ENCODE measurements at places on chromosomes 7 and 10.

- DNase-seq, result no peak
Observed at GRCh38 chr7:33563651-33564050, 341.7 kb upstream of the BMPER start.

GRCh38 chr10:91104193-91105041 is 116.0 kb upstream of the PCGF5 start:
- DNase-seq, result no peak

DNA sequence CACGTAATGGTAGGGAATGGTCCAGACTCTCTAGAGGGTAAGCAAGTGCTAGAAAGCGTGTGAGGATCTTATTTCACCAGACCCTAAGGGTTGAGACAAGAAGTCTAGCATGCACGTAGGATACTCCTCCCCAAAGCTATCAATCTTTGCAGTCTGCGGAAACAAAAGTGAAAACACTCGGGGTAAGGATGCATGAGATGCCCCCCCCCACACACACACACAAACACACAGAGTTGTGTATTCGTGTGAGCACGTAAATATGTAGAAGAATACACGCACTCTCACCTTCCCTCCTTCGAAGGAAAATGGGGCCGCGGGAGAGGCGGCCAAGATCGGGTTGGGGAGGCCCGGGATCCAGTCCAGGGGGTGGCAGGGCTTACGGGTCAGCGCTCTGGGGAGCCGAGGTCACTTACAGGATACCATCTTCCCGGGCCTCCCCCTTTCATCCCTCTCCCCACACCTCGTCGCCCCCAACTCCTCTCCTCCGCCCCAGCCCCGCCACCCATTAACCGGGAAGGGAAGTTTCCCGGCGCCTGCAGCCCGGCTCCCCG is 455 bp downstream of the CUL2 start:
- DNase-seq, result no peak

DNA sequence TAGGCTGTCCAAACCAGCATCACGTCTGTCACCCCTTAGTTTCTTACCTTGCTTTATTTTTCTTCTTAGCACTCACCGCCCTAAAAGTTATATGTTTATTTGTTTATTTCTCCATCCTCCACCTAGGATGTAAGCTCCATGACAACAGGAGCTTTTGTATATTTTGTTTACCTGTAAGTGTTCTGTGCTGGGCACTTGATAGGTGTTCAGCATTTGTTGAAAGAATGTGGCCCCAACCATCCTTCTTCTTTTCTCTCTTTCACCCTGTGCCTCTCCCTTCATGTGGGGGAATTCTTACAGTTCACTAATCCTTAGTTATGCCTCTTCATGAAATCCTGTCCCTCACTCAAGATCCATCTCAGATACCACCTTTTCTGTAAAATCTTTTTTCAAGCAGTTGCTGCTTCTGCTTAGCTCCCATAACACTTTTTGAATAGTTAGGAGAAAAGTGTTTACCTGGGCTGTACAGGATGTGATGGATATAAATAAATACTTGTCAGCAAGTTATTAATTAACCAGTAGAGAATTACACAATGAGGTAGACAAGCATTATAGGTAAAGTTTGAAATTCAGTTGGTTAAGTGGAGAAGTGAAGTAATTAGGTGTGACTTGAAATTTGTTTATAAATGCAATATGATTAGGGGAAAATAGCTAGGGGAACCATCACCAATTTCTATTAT is 9.7 kb downstream of the AHR start:
- no peak for DNase-seq

- no peak for DNase-seq
Observed at GRCh38 chr7:129282865-129283264, 58.0 kb downstream of the AHCYL2 start.

DNA sequence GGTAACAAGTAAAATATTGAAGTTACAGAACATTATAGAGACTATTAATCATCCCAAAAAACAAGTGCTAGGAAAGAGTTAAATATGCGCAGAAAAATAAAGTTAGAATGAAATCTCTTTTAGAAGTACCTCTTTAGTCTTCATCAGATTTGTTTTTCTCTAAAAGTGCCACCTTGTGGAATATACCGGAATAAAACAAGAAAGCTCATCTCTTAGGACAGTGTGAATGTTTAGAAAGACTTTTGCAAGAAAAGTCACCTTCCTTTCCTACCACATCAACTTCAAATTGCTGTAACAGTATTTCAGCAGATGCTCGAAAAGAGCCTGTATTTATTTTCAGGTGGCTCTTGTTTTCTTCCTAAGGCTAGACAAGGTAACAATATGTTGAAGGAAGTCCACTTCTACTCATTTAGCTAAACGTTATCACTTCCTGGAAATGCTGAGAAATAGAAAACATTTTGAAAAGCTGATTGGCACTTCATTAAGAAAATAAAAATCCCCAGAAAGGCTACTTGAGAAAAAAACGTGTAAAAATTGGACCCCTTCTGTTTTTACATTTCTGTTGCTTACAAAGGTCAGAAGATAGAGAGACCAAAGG is 19.8 kb upstream of the FAM133B start:
- no peak for DNase-seq

GRCh38 chr7:111827863-111828504 is 265.7 kb upstream of the IMMP2L start:
- DNase-seq, result no peak

DNA sequence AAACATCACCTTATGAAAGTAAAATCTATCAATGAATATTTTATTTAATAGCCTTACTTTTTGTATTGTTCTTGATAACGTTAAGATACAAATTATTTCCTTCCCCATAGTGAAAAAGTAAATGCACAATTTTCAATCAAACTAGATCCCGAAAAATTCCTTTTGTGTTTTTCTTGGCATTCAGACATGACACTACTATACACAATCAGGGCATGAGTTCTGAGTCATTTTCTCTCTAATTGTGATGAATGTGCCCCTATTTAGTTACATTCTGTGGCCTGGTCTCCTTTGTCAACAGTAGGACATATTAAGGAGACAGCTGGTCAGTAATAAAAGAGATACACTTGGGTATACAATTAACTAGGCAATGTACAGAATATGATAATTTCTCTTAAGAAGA is 19.8 kb downstream of the COL1A2 start:
- DNase-seq, result no peak

DNA sequence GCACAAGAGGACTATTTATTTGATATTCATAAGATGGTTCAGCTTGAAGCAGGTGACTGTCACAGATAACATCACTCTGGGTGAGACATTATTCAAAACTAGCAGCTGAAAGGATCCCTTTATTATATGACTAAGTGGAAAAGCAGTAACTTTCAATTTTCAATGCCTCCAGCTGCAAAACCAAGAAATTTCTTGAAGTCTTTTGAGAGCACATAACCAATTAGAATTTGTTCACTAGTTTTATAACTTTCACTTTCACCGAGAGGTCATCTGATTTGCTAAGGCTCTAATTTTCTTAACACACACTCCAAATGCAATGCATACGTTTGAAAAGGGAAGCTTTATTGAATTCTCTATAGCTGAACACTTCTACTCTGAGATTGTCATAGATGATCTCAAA is 88.6 kb upstream of the KLF14 start:
- DNase-seq, result no peak

DNA sequence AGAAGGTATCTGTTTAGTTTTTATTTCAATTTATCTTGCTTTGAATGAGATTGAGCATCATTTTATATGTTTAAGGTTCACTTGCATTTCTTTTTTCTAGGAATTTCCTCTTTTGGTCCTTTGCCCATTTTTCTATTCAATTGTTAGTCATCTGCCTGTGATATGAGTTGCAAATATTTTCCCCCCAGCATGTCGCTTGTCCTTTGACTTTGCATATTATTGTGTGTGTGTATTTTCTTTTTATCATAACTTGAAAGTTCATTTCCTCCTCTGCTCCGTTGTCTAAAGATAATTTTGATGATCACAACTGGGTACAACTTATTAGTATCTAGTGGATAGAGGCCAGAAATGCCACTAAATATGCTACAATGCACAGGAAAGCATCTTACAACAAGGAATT is 132.7 kb upstream of the MDFIC start:
- DNase-seq, result no peak

DNA sequence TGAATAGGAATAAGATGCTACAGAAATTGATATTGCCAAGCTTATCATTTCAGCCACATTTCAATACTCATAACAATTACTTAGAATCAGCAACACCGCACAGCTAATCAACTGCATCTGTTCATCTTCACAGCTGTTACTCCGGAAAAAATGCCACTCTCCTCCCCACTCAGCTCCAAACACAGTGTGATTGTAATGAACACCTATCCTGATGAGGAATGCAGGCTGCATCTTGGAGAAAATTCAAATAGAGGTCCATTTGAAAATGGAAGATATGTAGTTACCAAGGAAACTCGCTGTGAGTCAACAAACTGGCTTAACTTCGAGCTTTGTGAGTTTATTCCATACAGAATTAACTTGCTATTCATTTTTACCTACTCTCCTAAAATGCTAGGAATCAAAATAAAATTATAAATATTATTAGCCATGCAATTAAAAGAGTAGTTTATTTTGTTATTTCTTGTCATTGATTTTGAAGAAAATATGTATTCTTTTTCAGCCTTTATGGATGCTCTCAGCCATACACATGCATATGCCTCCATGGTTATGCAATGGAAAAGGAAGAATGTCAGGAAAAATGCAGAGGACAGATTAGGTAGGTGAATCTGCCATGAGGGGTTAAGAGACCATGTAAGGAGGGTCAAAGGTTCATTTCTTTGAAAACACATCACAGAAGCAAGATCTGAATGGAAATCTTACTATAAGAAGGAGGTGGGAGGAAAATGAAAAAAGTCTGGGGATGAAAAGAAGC is 267.2 kb downstream of the POM121L12 start:
- no peak for DNase-seq

DNA sequence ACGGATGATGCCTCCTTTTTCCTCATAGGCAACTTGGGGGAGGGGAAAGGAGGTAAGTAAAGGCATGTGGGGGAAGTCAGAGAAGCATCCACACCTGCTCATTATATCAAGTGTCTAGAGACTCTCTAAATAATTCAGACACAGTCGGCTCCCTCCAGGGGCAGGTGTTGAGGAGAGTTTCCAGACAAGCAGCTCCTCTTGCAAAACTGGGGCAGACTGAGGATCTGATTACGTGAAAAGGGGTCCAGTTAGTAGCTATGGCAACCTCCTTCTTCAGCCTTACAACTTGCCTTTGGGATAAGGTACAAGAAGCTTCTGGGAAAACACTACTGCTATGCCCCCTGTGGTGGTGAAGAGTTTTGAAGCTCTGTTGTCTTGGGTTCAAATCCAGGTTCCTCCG is 39.0 kb upstream of the SORBS1 start:
- DNase-seq, result no peak

- DNase-seq, result no peak
Observed at GRCh38 chr10:100693821-100694220, 51.6 kb upstream of the PAX2 start.

DNA sequence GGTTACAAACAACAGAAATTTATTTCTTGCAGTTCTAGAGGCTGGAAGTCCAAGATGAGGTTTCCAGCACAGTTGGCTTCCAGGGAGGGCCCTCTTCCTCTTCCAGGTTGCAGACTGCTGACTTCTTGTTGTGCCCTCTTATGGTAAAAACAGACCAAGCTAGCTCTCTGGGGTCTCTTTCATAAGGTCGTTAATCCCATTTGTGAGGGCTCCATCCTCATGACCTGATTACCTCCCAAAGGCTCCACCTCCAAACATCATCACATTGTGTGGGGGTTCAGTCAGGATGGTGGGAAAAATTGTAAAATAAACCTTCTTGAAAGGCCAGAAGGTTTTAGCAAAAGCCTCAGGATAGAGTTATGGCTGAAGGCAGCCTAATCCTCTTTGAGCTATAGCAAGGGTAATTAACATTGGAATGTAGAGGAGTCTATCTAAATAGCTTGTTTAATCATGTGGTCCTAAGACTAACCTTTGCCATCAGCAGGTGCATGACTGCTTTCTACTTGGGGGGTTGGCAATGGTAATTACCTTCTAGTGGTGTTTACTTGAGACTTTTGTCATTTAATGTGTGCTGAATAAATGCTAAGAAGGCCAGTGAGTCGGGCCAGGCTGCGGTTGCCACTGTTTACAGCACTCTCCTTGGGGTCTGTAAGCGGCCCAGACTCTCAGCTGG is 80.8 kb downstream of the PPP1R17 start:
- no peak for DNase-seq

DNA sequence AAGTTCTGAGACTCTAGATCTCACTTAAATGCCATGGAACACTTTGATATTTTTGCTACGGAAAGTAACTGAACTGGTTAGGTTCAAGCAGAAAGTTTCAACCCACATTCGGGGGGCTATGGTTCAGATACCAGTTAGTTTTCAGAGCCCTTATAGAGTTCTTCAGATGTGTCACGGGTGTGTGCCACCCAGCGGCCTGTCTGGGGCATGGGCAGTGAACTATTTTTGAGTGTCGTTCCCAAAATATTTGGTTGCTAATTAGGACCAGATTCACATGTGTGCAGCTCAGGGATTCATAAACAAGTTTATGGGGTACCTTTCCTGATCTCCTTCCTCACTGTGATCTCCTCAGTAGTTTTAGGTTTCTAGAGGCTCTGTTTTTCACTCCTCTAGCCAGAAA is 271.9 kb downstream of the C7orf25 start:
- no peak for DNase-seq

- DNase-seq, result no peak
Observed at GRCh38 chr10:124977648-124978375, 35.9 kb downstream of the ZRANB1 start.

GRCh38 chr10:44011603-44011981 is 362.9 kb upstream of the ZNF32 start:
- DNase-seq, result no peak

- no peak for DNase-seq
Observed at GRCh38 chr10:44520651-44521050, 135.8 kb upstream of the CXCL12 start.

DNA sequence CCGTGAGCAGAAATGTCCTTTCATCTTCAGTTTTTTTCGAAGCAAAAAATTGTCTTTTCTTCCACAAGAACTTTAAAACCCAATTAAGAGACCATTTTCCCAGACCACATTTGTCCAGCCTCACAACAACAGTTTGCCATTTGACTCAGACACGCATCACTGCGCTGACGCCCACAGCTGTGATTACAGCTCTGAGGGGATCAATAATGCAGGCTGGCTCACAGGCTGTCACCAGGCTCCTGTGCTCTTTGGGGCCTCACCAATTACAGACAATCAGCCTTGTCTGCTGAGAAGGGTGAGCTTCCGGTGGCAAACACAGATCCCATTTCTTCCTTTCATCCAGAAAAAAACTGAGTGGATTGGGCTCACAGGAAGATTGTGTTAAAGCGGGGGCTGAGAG is 33.3 kb downstream of the DDC start:
- DNase-seq, result no peak

- DNase-seq, result no peak
Observed at GRCh38 chr7:155729847-155730246, 82.4 kb downstream of the SHH start.

DNA sequence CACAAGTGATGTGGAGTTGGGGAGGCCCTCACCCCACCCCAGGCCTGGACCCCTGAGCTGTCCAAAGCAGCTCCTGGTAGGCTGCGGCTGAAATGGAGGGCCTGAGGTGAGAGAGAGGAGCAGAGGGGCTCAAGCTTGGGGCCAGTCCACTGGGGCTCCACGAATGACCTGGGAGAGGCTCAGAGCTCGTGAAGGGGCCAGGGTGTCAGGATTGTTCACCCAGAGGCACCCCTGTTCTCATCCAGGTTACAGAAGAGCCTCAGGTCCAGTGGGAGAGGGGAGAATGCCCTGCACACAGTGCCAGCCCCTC is 102.2 kb upstream of the RET start:
- no peak for DNase-seq

Data from HuH-7 (cell line).